ENCODE measurements at places on chromosomes 16 and 17.
A peak's percentile ranks its signal among the peaks of the same experiment; 100 is the strongest.

DNA sequence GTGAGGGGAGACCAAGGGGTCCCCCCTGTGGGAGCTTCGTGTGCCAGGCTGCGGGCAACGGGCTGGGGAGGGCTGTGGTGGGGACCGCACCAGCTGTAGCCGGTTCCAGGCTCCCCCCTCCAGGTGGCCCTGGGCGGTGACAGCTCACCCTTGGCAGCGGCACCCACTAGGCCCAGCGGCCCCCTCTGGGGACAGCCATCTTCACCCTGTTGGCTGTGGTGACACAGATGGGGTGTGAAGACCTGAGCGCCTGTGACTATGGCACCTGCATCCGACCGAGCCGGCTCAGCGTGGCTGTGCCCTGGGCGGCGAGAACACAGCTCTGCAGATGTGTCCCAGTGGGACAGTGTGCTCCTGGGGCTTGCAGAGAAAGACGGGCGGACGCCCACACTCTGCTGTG lies 1.1 kb upstream of the C1QTNF8 start:
- DNase-seq = no peak

DNA sequence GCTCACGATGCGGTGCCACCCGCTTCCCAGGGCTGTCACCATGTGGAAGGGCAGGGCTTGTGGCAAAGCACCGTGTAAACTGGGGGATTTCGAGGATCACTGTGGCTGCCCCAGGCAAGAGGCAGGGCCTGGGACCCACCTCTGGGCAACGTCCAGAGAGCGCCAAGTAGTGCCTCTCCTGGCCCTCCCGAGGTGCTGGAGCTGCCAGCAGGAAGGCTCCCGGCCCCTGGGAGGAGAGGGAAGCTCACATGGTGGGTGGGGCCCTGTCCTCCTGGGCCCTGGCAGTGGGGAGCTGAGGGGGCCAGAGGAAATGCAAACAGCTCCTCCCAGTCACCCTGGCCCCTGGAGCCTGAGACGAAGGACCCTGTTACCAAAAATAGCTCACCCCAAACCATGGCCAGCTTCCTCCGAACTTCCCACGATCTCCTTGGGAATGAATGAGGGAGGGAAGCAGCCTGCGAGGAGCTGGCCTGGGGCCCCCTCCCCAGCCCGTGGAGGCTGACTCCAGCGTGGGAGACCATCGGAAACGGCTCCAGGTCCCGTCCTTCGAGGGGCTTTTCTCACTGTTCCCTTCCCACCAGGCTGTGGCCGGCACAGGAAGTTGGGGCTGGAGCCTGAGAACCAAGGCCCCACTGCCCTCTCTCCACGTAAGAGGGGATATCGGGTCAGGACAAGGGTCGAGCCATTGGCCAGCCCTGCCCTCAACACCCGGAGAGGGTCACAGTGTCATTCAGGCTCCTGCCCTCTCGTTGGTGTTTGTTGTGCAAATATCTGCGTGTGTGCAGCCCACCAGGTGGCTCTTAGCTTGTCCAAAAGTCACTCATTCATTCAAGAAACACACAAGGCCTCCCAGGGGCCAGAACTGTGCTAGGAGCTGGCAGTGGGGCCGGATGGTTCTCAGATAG lies 17.7 kb downstream of the VASN start:
- no peak for DNase-seq

DNA sequence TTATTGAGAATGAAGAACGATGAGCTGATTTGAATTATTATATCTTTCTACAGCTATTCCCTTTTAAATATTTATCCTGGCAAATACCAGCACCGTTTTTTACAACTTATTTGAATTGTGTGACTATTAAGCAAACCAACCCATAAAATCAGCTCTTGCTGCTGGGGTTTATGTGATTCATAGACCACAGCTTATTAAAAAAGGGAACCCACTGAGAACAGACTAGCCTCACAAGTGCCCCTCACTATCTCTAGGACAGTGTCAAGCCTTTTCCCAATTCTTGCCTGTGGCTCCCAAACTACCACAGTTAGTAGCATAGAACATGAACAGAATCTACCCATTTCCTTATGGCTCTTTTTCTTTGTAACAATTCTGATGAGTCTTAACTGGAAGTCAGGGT lies 6.1 kb upstream of the LIG3 start:
- no peak for DNase-seq

DNA sequence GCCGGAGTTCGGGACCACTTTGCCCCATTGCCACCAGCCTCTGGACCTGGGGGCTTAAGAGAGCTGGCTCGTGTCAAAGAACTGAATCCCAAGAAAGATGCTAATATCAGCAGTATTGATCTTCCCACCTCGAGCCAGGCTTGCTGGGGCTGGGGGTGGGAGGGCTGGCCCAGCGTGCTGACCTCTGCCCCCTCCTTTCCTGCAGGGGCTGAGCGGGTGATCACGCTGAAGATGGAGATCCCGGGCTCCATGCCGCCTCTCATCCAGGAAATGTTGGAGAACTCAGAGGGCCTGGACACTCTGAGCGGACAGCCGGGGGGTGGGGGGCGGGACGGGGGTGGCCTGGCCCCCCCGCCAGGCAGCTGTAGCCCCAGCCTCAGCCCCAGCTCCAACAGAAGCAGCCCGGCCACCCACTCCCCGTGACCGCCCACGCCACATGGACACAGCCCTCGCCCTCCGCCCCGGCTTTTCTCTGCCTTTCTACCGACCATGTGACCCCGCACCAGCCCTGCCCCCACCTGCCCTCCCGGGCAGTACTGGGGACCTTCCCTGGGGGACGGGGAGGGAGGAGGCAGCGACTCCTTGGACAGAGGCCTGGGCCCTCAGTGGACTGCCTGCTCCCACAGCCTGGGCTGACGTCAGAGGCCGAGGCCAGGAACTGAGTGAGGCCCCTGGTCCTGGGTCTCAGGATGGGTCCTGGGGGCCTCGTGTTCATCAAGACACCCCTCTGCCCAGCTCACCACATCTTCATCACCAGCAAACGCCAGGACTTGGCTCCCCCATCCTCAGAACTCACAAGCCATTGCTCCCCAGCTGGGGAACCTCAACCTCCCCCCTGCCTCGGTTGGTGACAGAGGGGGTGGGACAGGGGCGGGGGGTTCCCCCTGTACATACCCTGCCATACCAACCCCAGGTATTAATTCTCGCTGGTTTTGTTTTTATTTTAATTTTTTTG lies 8.5 kb downstream of the GJD3 start:
- DNase-seq = no peak

GRCh38 chr16:47779201-47780016 lies 318.3 kb downstream of the PHKB start:
- DNase-seq = no peak

- no peak for DNase-seq
These were observed 7.5 kb downstream of the TK2 start for GRCh38 chr16:66542396-66542795.

DNA sequence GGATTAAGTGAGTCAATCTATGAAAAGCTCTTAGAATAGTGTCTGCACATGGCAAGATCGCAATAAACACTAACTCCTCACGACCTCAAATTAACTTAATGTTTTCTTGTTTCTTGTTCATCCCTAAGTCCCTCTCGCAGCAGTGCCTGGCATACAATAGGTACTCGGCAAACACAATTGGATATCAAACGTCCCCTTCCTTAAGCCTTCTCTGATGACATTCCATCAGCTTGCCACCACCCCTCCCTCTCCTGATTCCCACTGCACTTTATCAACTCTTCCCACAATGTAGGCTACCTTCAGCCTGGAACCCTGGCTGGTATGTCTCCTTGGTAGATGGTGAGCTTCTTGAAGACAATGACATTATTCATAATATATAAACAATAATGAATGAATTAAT lies 33.3 kb downstream of the CCDC42 start:
- DNase-seq = no peak

DNA sequence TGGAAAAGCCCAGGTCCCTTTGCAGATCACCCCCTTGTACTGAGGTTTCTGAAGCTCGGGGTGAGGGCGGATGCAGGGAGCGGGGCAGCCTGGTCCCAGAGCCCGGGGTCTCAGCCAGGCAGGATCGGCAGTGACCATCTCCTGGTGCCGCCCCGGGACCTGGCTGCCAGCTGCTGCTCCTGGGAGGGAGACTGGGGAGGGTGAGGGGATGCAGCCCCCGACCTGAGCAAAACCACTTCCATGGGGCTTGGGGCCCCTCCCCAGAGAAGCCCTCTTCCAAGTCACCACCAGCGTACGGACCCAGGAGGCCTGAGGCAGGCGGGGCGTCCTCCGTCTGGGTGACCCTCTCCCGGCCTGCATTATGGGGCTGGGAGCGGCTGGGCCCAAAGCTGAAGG lies 14.8 kb downstream of the CD7 start:
- no peak for DNase-seq

DNA sequence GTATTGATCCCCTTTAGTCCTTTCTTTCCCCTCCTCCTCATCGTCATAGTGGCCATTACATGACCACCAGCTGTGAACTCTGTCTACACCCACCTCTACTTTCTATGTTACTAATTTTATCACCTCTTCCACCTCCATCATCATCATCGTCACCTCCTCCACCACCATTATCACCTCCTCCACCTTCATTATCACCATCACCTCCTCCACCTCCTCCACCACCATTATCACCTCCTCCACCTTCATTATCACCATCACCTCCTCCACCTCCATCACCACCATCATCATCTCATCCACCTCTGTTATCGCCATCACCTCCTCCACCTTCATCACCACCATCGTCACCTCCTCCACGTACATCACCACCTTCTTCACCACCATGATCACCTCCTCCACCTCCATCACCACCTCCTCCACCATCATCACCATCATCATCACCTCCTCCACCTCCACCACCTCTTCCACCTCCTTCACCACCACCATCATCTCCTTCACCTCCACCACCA lies 25.8 kb downstream of the ADGRG5 start:
- DNase-seq = no peak

DNA sequence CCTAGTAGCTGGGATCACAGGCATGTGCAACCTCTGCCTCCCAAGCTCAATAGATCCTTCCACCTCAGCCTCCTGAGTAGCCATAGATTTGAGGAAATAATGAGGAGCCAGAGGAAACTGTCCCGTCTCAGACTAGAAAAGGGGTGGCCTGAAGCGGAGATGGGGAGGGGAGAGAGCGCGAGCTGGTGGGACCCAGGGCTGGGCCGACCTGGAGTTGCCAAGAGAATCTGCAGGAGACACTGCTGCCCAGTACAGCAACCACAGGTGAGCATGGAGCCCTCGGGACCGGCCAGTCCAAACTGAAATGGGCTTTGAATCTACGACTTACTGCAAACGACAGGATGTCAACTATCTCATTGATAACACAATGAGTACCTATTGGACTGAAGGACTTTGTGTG lies 24.3 kb downstream of the CD300A start:
- no peak for DNase-seq

DNA sequence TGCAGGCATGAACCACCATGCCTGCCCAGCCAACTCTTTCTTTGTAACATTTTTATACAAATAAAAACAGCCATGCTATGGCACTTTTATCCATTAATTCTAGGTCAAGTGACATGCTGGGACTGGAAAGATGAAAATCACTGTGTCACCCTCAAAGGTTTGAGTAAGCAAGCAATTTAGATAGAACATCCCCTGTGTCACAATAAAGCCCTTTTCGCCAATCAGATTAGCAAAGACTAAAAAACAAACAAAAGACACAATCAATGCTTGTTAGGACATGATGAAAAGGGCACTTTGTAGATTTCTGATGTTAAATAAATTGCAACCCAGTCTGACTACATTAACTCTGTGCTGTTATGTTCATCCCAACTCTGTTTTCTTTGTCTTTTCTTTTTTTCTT lies 26.4 kb downstream of the CHP2 start:
- no peak for DNase-seq

- DNase-seq = no peak
These were observed 2.1 kb downstream of the SYT17 start for GRCh38 chr16:19170043-19170655.

DNA sequence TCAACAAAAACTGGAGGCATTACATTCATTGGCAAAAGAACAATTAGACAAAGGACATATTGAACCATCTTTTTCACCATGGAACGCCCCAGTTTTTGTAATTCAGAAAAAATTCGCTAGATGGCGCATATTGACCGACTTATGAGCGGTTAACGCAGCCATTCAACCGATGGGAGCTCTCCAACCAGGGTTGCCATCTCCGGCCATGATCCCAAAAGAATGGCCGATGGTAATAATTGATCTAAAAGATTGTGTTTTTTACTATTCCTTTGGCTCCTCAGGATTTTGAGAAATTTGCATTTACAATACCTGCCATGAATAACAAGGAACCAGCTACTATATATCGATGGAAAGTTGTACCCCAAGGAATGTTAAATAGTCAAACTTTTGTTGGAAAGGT lies 21.4 kb downstream of the ALOX15B start:
- no peak for DNase-seq

GRCh38 chr17:56592487-56593085 lies 913 bp upstream of the NOG start:
- DNase-seq = peak; percentile 60

GRCh38 chr16:309476-309875 lies 26.5 kb downstream of the PDIA2 start:
- no peak for DNase-seq

DNA sequence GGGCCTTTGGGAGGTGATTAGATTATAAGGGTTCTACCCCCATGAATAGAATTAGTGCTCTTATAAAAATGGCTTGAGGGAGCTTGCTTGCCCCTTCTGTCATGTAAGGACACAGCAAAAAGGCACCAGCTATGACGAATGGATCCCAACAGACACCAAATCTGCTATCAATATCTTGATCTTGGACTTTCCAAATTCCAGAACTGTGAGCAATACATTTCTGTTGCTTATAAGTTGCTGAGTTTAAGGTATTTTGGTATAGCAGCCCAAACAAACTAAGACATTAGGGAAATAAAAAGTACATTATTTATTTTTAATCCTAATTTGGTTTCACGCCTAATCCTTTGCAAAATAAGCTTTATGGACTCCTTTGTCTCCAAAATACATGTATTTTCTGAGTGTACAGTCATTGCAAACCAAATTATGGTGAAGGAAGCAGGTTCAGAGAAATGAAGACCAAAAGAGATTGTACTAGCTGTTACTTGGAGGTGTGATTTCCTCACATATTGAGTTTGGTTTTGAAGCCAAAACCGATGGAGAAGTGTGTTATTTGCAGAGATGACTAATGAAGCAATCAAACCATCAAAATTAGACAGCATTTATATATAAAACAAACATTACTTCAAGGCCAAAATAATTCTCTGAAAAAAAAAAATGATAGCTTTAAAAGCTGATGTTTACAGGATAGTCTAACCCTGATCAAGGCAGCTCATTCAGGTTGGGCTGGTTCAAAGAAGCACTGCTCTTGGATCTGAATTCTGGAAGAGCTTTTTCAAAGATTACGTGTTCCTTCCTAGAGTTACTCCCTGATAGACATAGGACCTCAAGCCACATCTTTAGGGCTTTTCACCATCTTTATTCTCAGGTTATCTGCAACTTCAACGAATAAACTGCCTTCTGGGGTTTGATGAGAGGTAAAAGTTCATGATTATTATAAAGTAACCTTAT lies 71.6 kb downstream of the MYO1D start:
- DNase-seq = no peak

All from activated CD4-positive, alpha-beta T cell treated with anti-CD3 and anti-CD28 coated beads for 1 hour (primary cell).